ENCODE measurements at places on chromosomes 12 and 14. TPM values are rescaled to one million over a fixed set of nuclear protein-coding genes. Genes with fewer than 3 reads are reported as not detected.

The DPPA3 gene
- not detected for total RNA-seq

The RARG gene
- 30.8 TPM for total RNA-seq

The TSHR gene
- total RNA-seq, result 0.20 TPM

The TAS2R9 gene
- total RNA-seq, result not detected

The WIF1 gene
- 0.23 TPM for total RNA-seq

The AGAP2 gene
- total RNA-seq, result not detected

The SAMD15 gene
- not detected for total RNA-seq

The KRT6C gene
- total RNA-seq, result not detected

The MAP3K9 gene
- 0.17 TPM for total RNA-seq

The PPM1H gene
- 4.0 TPM for total RNA-seq

The SERPINA12 gene
- not detected for total RNA-seq

The PRPH gene
- total RNA-seq, result 7.1 TPM

The GPR84 gene
- total RNA-seq, result not detected

The ADGRD1 gene
- total RNA-seq, result 0.89 TPM

The ZNF891 gene
- total RNA-seq, result 0.10 TPM

The TOGARAM1 gene
- total RNA-seq, result 3.4 TPM

The SFSWAP gene
- 17.3 TPM for total RNA-seq

The ASCL1 gene
- not detected for total RNA-seq

The PTHLH gene
- not detected for total RNA-seq

The PPP1R1A gene
- not detected for total RNA-seq

The PRIMA1 gene
- total RNA-seq, result not detected

The NGB gene
- total RNA-seq, result not detected

The CD69 gene
- total RNA-seq, result not detected

The LAG3 gene
- 0.17 TPM for total RNA-seq
